ENCODE measurements at places on chromosomes 4 and X. TPM values are rescaled to one million over a fixed set of nuclear protein-coding genes. Genes with fewer than 3 reads are reported as not detected.

NEXMIF gene
- total RNA-seq: under 0.01 TPM

PDZD4 gene
- 0.28 TPM for total RNA-seq

MBNL3 gene
- total RNA-seq: 1.1 TPM

KLB gene
- not detected for total RNA-seq

PABPC5 gene
- 0.90 TPM for total RNA-seq

SRPX gene
- total RNA-seq: 39.2 TPM

SHROOM3 gene
- total RNA-seq: 19.5 TPM

DMD gene
- 11.8 TPM for total RNA-seq

MYOZ2 gene
- under 0.01 TPM for total RNA-seq

TMEM47 gene
- 134 TPM for total RNA-seq

PPEF2 gene
- total RNA-seq: not detected

SPOCK3 gene
- not detected for total RNA-seq

ADH1A gene
- total RNA-seq: not detected

FHIP1A gene
- total RNA-seq: 0.18 TPM

CCDC110 gene
- total RNA-seq: 0.90 TPM

JAKMIP1 gene
- not detected for total RNA-seq

ADGRG2 gene
- under 0.01 TPM for total RNA-seq

Measured in IMR-90 (cell line).